ENCODE measurements at places on chromosomes 5 and 9.

DNA sequence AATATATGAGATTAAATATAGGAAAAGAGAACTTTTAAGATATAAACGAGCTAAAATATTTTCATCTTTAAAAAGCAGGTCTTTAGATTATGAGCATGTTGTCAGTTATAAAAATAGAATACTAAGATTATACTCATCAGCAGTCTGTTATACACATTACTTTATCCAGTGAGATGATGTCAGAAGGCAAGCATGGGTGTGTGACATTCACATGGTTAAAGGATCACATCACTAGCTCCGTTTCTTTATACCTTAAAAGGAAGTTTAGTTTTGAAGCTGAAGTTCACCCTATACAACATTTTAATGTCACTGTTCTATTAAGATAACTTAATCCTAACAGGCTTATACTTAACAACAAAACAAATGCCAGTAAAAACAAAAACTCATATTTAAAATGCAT lies 59.6 kb downstream of the RICTOR start:
- DNase-seq: no peak

- no peak for DNase-seq
These were observed 1297.2 kb upstream of the WWC1 start for GRCh38 chr5:166994226-166994625.

DNA sequence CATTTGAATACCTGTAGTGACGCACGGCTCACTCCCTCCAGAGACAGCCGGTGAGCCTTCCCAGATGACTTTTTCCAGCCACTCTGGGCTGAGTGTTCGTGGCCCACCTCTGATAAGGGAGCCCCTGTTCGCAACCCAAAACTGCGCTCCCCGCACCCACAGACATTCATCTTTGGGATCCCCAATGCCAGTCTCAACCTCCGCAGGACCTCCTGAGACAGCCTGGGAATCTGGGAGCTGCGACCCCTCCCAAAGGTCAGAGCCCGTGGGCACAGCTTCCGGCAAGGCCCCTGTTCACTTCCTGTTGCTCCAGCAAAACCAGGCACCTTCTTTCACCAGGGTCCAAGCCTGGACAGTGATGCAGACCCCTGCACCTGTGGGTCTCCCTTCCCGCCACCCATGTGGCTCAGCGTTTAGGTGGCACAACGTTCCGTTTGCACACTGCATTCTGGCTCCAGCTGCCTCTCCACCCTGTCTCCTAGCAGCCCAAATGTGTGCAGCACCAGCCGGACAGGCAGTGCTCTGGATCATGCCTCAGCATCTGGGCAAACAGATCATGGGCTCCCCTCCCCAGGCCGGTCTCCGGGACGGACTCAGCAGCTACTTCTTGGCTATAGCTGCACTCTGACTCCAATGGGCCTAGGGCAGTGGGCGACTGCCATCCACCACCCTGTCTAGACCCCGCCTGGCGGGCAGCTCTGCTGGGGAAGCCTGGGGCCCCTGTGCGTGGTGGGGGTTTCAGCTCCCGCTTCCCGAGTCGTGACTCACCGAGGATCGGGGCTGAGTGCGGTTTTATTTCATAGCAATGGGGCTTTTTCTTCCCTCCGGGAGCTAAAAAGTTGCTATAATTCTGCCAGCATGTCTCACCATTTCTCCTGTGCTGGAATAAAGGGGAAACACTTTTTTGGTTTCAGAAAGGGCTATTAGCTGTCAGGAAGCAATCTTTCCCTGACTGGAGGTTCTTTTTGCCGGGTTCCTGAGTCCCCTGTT lies 156.0 kb downstream of the OLFM1 start:
- DNase-seq: no peak

GRCh38 chr9:1366276-1366675 lies 316.1 kb downstream of the DMRT2 start:
- DNase-seq: no peak

GRCh38 chr5:2742921-2743679 lies 8.4 kb downstream of the IRX2 start:
- no peak for DNase-seq

DNA sequence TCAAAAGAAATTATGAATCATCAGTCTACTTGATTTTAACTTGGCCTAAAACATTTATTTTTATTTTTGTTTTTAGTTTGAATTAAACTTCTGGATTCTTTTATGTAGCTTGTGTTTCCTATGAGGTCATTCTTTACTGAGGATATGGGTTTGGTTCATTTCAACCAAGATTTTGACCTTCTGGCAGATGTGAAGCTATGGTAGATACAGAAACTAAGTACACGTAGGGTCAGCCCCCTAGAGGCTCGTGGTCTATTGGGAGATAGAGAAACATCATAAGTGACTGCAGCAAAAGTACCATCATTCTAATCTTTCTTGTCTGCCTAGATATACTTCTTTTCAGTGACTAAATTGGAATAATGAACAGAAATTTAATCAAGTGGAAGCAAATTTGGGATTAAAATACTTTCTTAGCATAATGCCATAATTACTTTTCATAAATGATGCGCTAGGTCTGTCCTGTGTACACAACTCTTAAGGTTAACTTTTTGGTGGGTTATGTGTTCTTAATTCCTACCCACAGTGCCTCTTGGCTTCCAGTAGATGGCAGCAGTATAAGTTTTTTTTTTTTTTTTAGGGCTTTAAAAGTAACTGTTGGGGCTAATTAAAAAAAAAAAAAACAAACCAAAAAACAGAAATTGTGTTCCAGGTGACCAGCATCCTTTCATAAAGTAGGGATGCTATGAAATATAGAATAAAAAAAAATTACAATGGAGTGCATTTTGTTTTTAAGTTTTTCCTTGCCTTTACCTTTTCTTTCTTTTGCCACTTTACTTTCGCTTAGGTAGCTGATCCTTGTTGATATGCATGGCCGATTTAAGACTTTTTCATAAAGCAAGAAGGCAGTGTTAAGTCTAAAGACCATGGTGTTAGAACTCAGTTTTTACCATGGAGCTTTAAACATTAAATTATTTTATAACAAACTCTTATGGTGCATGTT lies 49.9 kb downstream of the LRRTM2 start:
- DNase-seq: peak; percentile 32

GRCh38 chr9:131809941-131810344 lies 70.1 kb upstream of the RAPGEF1 start:
- no peak for DNase-seq

- no peak for DNase-seq
These were observed 457.5 kb downstream of the TMEM232 start for GRCh38 chr5:110268985-110269384.

DNA sequence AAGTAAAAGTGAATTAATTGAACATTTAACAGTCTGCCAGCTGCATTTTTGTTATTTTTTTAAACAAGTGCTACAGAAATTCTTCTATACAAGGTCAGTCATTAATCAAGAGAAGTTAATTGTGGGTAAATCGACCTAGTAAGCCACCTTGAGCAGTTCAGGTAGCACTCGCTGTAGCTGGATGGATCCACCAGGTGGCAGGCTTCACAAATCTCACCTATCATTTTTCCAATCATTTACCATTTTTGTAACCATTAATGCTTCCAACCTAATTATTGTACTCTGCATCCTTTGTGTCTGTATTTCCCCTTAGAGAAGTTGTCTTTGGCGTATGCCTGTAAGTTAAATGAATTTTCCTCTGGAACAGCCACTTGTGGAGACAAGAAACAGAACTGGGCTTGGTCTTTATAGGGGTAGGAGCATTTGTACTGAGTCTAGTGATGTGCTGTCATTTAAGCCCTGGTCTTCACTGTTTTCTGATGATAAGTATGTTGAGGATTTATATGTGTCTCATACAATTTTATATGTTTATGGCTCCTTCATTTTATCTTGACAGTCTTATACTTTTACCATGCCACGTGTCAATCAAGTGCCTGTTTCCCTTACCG lies 39.5 kb downstream of the CD180 start:
- peak; percentile 19 for DNase-seq

DNA sequence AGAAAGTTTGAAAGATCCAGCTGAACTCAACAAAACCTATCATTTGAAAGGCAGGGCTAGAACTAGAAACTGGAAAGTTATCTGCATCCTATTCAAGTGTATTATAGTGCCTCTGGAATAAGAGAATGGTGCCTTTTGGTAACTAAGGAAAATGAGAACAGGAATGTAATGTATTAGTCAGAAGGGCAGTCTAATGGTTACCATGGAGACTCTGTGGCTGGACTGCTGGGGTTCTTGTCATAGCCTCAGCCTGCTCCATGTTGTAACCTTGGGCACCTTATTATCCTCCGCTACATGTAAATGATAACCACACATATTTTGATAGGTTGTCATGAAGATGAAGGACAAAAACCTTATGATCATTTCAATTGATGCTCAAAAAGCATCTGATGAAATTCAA lies 24.6 kb upstream of the IFNB1 start:
- DNase-seq: no peak

DNA sequence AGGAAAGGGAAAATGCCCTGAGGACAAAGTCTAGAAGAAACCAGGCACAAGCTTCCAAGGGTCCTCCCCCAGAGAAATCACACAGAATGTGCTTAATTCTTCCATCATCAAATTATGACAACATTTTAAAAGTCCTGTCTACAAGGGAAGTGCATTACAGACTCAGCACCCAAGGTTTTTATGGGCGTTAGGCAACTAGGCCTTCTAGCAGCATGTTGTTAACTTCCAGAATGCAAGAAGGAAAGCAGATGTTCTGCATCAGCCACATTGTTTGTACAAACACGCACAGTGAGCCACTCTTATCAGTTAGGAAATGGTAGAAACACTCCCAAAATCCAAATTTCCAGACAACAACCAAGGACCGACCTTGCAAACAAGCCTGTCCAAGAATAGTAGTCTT lies 26.5 kb downstream of the SMC5 start:
- DNase-seq: no peak

GRCh38 chr5:140725799-140726471 lies 25.7 kb downstream of the ZMAT2 start:
- DNase-seq: peak; percentile 84

DNA sequence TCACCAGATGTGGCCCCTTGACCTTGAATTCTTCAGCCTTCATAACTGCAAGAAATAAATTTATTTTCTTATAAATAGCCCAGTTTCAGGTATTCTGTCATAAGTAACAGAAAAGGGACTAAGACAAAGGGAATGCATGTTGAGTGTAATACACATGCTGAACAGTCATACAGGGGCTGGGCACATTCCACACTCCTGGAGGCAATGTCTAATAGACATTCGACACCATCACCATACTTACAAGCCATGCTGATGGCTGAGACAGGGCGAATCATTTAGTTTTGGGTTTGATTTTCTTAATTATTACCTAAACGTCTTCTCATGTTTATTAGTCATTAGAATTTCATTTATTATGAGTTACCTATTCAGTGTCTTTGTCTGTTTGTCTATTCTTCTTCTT lies 68.5 kb downstream of the TENT4A start:
- DNase-seq: no peak

GRCh38 chr5:112948458-112948857 lies 26.4 kb upstream of the REEP5 start:
- no peak for DNase-seq

GRCh38 chr5:14925326-14925725 lies 53.7 kb upstream of the ANKH start:
- DNase-seq: no peak

DNA sequence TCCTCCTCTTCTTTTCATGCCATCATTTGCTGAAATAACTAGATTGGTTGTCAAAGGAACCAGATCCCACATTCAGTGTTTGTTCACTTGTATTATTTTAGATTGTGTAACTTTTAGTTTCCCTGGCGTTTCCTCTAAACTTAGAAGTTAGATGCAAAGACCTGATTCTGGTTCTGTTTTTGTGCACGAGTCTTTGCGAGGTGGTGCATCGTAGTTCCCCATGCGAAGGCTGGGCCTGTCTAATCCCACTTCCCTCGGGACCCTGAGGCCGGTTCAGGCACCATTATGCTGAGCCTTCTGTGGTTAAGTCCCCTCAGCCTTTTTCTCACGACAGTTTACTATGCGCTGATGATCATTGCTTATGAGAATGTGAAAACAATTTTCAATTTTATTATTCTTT lies 219.1 kb upstream of the OTULINL start:
- DNase-seq: no peak

GRCh38 chr5:57665146-57665936 lies 182.7 kb upstream of the ACTBL2 start:
- DNase-seq: no peak
